ENCODE measurements at places on chromosomes 16 and 17.

GRCh38 chr17:4276514-4276913, 12.7 kb upstream of the ANKFY1 start:
- DNase-seq: no peak

DNA sequence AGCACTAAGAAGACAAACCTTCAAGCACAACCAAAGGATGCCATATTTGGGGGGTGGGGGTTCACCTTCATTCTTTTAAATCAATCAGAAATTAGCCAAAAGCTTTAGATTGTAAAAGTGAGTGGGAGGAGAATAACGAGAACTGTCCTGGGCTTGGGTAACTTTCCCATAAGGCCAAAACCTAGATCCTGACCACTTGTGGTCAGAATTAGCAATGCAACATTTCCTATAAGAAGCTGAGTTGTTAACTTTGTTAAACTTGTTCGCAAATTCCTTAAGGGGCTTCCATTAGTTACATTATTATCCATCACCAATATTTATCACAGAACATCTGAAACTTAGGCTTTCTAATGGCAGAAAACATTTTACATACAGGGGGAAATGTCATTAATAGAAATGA, 25.1 kb downstream of the STAT5B start:
- DNase-seq: no peak

DNA sequence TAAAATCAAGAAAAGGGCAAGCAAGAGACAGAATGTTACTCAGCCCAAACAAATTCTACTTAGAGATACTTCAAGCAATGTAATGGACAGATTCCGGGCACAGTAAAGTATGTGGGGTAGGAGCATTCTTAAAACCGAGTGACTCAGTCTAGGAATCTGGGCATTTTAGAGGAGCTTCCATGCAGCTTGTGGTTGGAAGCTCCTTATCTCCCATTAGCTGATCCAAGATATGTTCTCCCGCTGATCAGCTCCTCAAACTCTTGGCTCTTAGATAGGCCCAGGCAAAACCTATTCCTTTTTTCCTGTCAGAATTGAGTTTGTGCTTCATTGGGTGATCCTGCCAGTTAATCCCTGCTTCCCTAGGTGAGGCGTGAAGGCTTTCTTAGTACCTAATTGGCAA, 303.3 kb downstream of the CEP112 start:
- DNase-seq: no peak

DNA sequence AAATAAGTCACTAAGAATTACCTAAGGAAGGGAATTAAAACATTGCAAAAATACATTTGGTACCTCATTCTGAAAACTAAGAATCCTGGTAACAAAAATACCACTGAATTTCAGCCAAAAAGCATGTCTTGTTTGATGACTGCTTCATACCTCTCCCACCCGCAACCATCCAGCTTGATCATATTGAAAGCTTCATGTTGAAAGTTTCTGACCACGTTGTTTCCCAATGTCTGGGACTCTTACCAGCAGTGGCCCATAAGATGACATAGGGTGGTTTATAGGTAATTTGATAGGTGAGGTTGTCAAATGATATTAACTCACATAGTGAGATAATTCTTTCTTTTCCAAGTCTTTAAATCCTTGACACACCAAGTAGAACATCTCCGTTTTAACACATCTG, 139.3 kb downstream of the CDH11 start:
- DNase-seq: no peak

DNA sequence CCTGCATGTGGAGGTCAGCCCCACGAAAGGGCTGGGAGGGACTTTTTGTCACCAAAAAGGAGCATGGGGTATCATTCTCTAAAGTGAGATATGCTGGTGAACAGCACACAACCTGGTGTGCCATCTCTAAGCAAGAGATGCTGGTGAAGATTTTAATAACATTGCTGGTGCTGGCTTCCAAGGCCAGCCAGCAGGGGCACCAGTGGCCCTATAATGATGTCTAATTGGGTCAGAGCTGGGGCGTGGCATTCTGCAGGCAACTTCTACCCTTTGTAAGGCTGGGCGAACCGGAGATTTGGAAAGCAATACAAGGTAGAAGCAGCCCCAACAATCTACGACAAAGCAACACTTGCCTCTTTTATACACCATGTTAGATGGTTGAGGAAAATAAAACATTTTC, 16.8 kb downstream of the SDR42E1 start:
- DNase-seq: no peak

GRCh38 chr16:3095869-3096268, 3.2 kb downstream of the ZSCAN10 start:
- no peak for DNase-seq

DNA sequence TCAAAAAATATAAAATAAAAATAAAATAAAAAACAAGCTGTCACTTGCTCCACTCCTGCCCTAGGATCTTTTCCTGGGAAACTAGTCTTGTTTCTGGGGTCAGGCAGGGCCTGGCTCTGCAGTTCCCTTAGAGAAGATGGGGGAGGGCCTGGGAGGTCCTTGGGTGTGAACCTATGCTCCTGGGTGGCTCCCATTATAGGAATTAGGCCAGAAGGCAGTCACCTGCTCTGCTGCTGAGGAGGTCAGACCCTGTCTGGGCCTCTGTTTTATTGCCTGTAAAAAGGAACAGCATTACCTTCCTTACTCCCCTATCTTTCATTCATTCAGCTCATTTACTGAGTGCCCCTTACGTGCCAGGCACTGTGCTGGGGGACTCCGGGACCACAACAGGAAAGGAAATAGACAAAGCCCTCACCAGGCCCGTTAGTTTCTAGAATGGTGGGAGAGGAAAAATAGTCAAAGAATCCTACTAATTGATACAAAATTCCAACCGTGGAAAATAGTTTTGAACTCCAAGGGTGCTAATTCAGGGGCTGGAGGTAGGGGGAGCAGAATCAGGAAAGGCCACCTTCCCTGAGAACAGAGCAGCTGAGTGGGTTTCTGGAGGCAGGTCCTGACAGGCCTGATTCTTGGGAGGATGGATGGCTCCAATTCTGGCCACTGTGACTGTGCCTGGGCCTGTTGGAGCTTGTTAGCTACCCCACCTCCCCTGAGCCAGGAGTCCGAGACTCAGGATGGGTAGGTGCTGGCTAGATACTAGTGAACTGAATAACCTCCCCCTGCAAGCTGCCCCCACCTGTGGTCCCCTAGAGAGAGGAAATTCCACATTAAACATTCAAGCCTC, 1.3 kb upstream of the SLC46A1 start:
- no peak for DNase-seq

GRCh38 chr17:76405967-76406647, 21.7 kb downstream of the SPHK1 start:
- DNase-seq: peak; percentile 92

- no peak for DNase-seq
These were observed 1.2 kb upstream of the GPT2 start for GRCh38 chr16:46882940-46883307.
